Cerebellar nuclear complex (tissue), 1 donor: ENCODE measurements at places on chromosomes 5 and 9.

DNA sequence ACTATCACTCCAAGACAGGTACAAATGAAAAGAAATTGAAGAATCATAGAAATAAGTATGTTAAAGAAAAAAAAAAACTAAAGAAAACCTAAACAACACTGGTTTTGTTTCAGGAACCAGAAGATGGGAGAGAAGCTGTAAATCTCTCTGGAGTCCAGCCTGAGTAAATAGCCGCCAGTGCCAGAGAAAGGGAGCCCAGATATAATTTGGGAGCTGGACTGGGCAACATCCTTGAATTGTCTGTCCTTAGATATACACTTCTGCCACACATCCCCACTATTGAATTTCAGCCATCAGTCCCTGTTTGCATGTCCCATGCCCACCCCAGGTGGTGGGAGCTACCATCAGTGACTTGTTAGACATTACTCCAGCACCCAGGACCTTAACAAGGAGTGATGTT lies 979.6 kb downstream of the DTWD2 start:
- DNase-seq, result no peak

GRCh38 chr9:19799784-19800183 lies 10.9 kb upstream of the SLC24A2 start:
- no peak for DNase-seq

DNA sequence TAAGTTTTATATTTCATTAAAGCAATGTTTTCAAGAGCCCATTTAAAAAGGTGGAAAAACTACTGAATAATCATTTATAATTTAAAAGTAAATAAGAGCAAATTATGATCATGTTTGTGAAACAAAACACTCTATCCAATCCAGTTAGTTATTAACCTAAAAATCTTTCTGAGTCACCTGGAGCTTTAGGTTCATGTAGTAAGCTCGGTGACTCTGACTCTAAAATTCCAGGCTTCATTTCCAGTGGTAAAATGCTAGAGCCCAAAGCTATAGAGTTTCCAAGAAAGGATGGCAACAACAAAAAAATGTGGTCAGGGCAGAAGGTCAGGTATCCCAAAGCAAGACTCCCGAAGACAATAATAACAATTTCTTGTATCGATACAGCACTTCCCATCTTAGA lies 76.1 kb upstream of the SPOCK1 start:
- DNase-seq, result no peak

GRCh38 chr5:55343609-55344008 lies 35.8 kb downstream of the MTREX start:
- no peak for DNase-seq

DNA sequence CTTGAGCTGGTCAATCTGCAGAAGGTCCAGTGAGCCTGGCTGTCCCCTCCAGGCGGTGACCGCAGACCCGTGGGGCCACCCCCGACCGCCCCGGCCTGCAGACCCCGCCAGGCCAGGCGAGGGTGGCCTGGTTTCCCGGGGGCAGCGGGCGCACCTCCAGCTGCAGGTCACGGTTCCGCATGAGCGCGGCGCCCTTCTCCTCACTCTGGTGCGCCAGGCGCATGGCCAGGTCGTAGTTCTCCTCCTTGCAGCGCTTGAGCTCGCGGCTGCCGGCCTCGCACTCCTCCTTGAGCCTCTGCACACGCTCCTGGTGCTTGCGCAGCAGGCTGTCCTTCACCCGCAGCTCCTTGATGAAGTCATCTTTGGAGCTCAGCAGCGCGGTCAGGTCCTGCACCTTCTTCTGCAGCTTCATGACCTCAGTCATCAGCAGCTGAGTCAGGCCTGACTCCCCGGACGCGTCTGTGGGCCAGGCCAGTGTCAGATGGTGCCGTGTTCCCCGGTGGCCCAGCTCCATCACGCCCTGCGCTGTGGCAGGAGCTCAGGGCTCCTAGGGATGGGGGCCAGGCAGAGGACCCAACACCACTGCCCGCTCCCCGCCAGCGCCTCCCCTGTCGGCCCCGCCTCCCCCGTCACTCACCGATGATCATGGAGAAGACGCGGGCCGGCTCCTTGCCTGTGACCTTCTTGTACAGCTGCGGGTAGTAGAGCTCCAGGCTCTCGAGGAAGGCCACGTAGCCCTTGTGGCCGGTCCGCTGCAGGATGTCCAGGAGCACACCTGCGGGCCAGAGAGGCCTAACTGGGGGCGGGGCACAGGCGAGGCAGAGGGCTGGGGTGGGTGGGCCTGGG lies 2.6 kb downstream of the CARD9 start:
- DNase-seq, result no peak

- no peak for DNase-seq
Measured at GRCh38 chr5:147481874-147482705, 27.8 kb downstream of the DPYSL3 start.

- DNase-seq, result no peak
Measured at GRCh38 chr5:35129921-35130485, 82.3 kb upstream of the AGXT2 start.

- no peak for DNase-seq
Measured at GRCh38 chr5:169341556-169341955, 40.6 kb upstream of the SLIT3 start.

DNA sequence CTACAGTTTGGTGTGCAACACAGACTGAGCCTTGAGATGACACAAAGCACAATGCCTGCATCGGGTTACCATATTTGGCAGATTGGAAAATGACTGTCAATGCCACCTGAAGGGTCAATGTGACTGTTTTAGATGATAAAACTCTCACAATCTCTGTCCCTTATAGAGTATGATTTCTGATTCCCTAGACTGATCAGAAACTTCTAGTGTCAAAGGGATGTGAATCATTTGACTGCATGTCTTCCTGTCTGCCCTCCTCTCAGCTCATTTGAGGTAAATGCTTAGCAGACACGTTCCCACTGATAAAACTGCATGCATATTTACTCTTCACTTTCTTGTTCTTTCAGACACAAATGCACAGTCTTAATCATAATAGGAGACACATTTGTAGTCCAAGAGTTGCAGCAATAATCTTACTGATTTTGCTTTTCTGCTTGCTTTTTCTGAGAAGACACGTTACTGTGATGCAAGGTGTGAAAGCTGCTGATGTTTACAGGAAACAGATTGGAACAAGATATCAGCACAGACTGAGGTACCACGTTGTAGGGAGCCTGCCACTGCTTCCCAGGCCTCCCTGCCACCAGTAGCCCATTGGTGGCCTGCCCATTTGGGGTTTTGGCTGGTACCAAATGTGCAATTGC lies 77.8 kb downstream of the GCNT4 start:
- no peak for DNase-seq

DNA sequence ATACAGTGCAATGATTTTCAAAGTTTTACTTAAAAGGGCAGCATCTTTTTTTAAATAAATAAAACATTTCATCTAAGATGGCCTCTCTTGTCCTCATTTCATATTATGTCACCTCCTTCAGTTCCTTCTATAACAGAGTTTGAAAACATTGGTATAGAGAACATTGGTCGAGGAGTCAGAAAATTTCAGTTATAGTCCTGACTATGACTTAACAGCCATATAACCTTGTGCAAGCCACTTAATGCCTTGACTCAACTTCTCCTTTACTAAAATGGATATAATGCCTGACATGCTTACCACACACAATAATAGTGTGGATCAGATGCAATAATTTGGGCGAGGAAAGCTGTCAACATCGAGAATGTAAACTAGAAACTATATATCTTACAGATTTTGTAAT lies 22.6 kb downstream of the SSBP2 start:
- no peak for DNase-seq

DNA sequence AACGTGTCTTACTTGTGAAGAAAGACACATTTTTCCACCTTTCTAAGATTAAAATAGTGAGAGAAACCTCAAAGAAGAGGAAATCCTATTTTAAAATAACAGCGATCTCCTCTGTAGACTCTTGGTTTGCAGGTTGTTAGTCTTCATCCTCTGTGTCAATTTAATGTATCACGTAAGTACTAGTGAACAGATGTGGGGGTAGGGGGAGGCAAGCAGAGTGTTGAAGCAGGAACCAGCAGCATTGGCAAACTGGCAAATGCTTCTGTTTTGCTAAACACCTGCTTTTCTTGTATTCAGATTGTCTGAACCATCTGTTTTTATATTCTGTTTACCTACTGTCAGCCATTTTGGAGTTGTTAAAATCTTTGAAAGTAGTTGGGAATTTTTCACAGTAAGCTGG lies 159.3 kb upstream of the TLX3 start:
- no peak for DNase-seq

- no peak for DNase-seq
Measured at GRCh38 chr9:130305381-130305780, 39.8 kb downstream of the HMCN2 start.

DNA sequence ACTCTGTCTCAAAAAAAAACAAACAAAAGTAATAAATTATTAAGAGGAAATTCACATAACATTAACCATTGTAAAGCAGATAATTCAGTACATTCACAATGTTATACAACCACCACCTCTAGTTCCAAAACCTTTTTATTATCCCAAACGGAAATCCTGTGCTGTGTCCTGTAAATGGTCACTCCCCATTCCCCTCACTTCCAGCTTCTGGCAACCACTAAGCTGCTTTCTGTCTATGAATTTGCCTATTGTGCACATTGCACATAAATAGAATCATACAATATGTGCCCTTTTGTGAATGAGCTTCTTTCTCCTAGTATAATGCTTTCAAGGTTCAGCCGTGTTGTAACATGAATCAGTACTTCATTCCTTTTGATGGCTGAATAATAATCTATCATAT lies 20.8 kb downstream of the C9orf152 start:
- DNase-seq, result no peak

- DNase-seq, result no peak
Measured at GRCh38 chr5:34657988-34658387, 1.9 kb downstream of the RAI14 start.

DNA sequence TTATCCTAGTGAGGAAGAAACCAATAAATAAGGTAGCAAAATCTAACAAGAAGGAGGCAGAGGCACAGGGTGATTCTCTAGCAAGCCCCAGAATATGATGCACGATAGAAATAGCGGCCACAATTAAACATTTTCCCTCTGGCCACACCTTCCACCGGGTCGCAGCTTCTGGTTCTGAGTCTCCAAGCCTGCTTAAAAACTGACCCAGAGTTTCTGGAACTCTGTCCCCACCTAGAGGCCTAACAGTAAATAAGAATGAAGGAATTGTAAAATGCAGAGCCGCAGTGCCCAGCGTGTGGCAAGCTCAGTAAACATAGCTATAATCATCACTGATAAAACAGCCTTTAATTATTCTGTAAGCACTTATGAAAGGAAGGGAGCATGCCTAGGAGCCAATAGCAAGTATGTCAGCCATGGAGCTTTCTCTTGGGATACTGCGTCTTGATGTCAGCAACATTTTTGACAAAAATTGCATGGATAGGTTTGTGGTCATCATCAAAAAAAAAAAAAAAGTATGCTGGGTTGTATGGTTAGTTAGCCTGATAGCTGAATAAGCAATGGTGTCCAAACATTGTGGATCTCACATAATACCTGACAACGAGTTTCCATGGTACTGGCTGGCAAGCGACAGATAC lies 465.5 kb downstream of the DNAH5 start:
- DNase-seq, result no peak

- DNase-seq, result no peak
Measured at GRCh38 chr9:120865809-120866208, 11.2 kb downstream of the PHF19 start.

- DNase-seq, result no peak
Measured at GRCh38 chr9:32899761-32900160, 101.7 kb downstream of the APTX start.

GRCh38 chr5:21058289-21058688 lies 1070.3 kb upstream of the CDH18 start:
- DNase-seq, result no peak

DNA sequence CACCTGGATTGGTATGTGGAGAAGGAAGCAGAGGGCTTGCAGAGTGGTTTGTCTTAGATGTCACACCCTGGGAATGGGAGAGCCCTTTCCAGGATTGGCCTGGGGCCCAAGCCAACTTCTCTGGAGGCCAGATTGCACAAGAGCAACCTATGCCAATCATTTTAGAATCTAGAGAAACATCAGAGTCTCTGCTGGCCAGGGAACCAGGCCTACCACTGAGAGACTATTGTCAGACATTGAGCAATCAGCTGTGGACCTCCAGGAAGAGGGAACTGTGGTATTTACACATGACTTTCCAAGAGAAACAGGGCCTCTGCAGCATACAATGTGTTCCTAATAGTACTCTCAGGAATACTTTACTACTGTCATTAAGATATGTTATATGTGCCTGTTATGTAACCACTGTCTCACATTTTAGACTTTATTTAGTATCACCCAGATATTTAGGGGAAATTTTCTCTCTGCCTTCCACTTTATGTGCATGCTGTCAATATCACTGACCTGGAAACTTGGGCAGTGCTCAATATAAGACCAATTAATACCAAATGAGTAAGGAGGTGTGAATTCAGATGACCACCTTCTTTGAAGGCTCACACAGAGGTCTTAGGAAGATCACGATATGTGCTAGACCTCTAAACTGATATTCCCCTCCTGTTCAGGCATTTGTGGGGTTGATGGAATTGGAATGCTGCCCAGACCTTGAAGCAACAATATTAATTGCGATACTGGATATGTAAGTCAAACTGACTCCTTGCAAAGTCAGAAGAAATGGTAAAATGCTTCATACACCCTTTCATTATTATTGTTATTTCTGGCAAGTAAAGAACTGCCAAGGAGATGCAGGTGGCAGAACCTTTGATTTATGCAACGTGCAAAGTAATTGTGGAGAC lies 20.5 kb upstream of the CCL28 start:
- no peak for DNase-seq

GRCh38 chr5:131209506-131210150 lies 38.9 kb downstream of the LYRM7 start:
- no peak for DNase-seq

DNA sequence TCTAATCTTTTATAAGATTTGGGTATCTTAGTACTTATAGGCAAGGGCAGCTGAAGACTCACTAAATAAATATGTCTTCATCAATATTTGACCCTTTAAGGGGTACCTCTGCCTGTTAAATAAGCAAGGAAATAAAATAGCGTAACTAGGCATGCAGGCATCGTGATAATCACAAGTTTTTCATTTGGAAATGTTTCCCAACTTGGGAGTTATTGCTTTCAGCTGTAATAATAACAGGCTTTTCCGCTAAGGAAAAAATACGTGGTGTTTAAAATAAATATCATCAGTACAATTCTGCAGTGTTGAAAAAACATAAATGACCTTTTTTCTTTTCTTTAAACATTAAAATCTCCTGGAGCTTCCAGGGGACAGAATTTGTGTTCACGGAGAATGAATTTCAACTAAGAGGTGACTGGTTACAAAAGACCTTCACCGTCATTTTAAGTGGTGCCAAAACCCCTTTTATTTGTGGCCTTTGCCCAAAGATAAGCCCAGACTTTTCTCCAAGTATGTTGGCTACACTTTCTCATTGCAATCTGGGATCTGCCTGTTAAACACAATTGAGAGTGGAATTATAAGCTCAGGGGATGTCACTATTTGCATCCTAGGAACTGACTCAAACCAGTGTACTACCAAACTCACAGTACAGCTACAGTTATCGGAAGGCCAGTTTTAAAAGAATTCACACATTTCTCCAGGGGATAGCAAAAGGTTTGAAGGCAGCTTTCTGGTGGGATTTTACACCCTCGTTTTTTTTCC lies 218.6 kb downstream of the FBXL7 start:
- no peak for DNase-seq

- DNase-seq, result no peak
Measured at GRCh38 chr5:155053501-155053900, 39.9 kb downstream of the KIF4B start.

GRCh38 chr9:101572316-101572715 lies 22.5 kb downstream of the PPP3R2 start:
- no peak for DNase-seq

- no peak for DNase-seq
Measured at GRCh38 chr5:168274406-168274805, 17.0 kb upstream of the WWC1 start.
